ENCODE measurements at places on chromosomes 1 and 21.

DNA sequence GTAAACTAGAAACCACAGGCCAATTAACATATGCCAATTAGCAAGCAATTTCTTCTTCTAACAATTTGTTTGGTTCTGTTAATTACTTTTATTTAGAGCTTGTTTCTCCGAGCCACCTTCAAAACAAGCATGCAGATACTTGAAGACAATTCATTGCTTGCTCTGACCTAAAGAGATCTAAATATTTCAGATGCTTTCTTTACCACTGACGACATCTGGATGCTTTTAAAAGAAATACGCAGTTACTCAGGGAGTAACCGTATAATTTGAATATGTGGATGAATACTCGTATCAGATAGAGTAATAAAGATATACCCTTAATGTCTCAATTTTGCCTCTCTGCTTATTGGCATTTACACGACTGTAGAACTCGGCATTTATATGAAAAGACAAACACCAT is 390.0 kb downstream of the DISC1 start:
- no peak for DNase-seq

- DNase-seq, result no peak
Observed at GRCh38 chr1:96214982-96215381, 506.6 kb upstream of the PTBP2 start.

GRCh38 chr1:112298558-112298957 is 97.5 kb upstream of the CTTNBP2NL start:
- peak; percentile 26 for DNase-seq

DNA sequence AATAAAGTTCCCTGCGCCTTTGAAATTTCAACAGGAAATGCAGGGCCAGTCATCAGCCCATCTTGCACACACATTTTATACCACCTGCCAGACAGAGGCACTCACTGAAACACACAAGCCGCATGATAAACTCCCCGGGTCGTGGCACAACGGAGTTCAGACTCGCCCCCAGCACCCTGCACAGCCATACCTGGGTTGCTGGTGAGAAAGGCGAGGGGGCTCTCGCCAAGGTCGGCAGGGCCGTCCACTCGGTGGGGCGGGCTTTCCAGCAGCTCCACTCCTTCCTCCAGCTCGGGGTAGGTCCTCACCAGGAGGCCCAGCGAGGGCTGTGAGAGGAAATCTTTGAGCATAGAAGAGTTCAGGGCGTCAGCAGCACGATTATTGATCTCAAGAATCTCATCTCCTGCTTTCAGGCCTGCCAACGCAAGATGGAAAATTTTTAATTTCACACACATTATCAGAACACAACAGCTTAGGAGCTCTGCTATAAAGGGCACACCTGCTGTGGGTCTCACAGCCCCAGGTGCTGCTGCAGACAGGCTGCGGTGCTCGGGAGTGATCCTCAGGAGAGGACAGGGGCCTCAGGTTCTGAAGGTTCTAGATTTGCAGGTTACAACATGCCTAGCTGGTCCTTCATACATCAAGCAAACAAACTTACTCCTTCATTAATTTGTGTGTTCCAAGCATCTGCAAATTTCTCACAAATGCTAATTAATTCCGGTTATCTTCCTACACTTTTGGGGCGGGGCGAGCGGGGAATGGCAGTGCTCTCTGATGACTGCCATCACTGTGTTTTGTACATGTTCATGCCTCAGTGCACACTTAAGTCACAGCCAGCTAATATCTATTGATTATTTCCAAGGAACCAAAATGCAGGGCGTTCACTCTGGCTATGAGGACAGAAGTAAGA is 144.2 kb upstream of the KRTAP19-8 start:
- DNase-seq, result peak; percentile 42

- DNase-seq, result no peak
Observed at GRCh38 chr1:10181154-10181553, 29.2 kb upstream of the KIF1B start.

- no peak for DNase-seq
Observed at GRCh38 chr1:241591317-241591716, 48.9 kb downstream of the CHML start.

- DNase-seq, result no peak
Observed at GRCh38 chr1:187715483-187715882, 886.7 kb downstream of the PLA2G4A start.

Measured in stimulated activated CD4-positive, alpha-beta T cell treated with anti-CD3 and anti-CD28 coated beads, TNF-alpha, amount 100 ng/mL, for 24 hours (primary cell).